ENCODE measurements at places on chromosomes 16 and 17. TPM values are rescaled to one million over a fixed set of nuclear protein-coding genes. Genes with fewer than 3 reads are reported as not detected.
A peak's percentile ranks its signal among the peaks of the same experiment; 100 is the strongest.

- no peak for DNase-seq
Observed at GRCh38 chr16:84281074-84281473, 13.6 kb upstream of the WFDC1 start.

DNA sequence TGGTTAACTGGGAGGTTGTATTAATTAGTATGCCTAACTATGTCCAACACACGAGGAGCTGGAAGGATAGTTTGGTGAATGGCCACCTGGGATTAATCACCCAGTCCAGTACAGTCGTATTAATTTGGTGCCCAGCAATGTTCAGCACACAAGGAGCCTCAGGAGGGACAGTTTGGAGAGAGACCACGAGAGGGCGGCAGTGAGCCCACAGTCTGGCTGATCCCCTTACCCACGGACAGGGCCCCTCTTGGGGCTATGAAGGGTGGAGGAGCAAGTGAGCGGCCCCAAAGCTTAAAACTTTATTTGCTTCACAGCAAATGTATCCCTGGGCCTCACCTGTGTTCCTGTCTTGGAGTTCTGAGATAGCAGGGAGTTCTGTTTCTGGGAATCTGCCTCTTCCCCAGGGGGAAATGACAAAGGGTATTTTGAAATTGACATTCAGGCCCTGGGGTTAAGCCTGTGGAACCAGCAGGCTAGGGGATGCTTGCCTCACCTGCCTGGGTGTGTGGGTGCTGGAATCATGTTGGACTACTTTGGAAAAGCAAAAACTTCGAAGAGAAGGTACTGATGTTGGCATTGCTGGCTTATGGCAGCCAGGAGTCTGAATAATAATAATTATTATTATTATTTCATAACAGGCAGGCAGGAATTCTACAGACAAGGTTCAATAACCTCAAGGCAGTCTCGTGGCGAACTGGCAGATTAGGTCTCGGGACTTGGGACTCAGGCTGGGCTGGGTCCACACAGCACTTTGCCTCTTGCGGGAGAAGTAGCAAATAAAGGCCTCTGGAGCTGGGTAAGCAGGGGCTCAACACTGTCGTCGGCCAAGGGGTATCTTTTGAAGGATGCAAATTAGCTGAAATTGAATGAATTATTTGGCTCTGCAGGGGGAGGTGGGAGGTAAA is 227.6 kb upstream of the ASIC2 start:
- peak; percentile 27 for DNase-seq

The KRT20 gene
- polyA plus RNA-seq, result not detected

The SEPTIN12 gene
- polyA plus RNA-seq, result not detected

DNA sequence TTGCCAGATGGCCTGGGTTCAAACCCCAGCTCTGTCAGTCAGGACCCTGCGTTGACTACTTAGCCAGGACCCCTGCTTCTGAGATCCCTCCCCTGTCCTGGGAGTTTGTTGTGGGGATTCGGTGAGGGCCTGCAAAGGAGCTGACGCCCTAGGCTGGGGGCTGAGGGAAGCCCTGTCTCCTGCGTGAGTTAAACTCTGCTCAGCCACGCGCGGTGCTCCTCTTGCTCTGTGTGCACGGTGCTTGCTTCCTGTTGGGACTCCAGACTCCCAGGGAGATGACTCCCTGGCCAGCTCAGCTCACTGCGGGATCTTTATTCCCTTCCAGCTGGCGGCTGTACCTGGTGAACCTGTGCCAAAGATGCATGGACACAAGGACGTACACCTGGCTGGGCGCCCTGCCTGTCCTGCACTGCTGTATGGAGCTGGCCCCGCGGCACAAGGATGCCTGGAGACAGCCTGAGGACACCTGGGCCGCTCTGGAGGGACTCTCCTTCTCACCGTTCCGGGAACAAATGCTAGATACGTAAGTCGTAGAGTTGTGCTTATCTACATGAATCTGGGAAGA is 37.4 kb downstream of the RNF213 start:
- DNase-seq, result no peak

DNA sequence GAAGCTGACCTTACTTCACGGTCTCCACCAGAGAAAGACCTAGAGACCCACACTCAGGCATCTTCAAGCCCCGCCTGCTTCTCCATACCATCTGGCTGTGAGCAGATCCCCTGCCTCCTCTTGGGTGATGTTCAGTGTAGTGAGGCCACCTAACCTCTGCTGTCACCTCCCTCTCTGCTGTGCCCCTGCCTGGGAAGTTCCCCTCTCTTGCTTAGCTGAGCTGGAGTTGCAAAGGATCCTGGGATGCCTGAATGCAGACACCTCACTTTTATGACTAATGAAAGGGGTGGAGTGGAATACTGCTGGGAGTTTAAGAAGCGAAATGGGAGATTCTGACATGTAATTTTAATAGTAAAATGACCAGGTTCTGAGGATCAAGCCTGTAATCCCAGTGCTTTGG is 5.8 kb downstream of the IRX3 start:
- no peak for DNase-seq

DNA sequence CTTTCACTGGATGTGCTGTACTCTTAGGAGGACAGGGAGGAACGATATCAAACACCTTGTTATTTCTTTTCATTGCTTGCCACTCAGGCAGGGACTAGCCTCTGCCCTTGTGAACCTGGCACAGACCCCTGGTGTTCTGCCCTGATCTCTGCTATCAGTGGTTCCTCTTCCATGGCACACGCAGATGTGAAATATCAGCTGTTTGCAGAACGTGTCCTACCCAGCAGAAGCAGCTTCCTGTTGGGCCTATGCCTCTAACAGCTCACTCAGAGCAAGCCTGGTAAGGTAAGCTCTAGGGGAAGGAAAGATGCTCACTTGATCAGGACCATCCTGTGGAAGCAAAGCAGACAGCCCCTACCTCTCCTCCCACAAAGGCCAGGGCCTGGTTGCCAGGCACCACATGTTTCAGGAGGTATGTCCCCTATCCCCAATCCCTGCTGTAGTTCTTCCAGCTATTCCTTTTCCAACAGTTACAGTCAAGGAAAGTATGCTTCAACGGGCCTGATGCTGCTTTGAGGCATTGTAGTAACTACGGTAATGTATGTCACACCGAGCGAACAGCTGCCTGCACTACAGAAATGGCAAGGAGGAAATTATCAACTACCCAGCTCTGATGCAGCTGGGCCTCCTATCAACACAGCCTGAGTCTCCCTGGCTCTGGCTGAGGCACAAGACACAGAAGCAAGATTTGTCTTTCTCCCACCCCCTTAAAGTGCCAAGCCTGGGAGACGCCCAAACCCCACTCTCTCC is 41.3 kb upstream of the GFOD2 start:
- no peak for DNase-seq

GRCh38 chr17:50316016-50316587 is 29.8 kb upstream of the XYLT2 start:
- DNase-seq, result no peak

- DNase-seq, result no peak
Observed at GRCh38 chr17:57356153-57356718, 99.9 kb downstream of the MSI2 start.

The MGAT5B gene
- 0.70 TPM for polyA plus RNA-seq

The PIRT gene
- 0.04 TPM for polyA plus RNA-seq

- DNase-seq, result peak; percentile 1
Observed at GRCh38 chr16:61382435-61382834, 653.8 kb downstream of the CDH8 start.

GRCh38 chr16:64762211-64762610 is 359.7 kb downstream of the CDH11 start:
- DNase-seq, result no peak

The HOXB8 gene
- not detected for polyA plus RNA-seq

DNA sequence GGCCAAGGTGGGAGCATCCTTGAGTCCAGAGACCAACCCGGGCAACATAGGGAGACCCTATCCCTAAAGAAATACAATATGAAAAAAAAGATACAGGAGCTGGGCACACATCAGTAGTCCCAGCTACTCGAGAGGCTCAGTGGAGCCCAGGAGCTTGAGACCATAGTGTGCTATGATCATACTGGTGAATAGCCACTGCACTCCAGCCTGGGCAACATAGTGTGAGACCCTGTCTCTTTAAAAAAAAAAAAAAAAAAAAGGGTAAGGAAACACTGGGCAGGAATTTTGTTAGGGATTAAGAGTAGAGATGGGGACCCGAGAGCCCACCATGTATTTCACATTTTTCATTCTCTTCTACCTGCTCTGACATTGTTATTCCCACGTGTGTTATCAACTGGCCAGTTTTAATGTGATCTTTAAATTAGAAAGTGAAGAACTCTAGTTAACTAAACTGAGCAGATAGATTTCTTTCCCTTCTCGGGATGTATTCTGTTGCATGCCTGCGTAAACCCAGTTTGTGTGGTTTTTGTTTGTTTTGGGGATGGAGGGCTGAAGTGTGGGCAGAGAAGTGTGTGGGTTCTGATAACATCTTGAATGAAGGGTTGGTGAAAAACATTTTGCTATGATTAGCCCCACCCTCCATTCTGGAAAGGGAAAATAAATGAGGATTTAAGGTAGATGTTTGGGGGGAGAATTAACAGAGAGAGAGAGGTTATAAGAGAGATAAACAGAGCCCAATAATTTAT is 17.2 kb upstream of the SNTB2 start:
- DNase-seq, result no peak

The NPIPB8 gene
- not detected for polyA plus RNA-seq

DNA sequence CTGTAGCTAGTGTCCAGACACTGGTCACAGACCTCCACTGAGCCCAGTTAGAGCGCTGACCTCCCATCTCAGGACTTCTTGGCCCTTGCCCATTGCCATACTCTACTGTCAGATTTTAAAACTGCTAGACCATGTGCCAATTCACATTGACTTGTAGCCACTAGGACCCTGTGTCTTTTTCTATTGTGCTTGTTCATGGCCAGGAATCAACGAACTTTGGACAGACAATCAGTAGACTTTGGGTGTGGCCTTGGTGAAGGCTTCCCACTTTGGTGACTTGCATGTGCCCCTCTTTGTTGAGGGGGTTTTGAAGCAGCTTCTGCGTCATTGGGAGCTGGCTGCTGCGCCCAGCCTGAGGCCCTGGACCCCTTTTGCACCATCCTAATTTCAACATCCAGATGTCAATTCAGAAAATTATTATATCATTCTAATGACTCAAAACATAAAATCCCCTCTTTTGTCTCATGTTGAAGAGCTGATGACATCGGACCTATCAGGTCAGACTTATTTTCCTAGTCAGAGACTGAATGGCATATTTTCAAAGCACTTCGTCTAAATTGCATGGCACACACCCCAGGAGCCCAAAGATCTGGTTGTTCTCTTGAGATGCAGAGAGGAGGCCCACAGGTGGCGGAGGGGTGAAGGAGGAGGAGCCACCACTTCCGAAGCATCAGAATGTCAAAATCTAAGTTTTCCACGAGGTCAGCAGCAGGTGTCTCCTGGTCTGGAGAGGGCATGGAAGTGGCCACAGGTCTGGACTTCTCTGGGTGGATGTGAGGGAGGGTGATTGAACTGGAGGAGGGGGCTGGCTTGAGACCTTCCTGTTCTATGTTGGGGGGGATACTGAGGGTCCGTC is 93.4 kb upstream of the CBX4 start:
- no peak for DNase-seq

DNA sequence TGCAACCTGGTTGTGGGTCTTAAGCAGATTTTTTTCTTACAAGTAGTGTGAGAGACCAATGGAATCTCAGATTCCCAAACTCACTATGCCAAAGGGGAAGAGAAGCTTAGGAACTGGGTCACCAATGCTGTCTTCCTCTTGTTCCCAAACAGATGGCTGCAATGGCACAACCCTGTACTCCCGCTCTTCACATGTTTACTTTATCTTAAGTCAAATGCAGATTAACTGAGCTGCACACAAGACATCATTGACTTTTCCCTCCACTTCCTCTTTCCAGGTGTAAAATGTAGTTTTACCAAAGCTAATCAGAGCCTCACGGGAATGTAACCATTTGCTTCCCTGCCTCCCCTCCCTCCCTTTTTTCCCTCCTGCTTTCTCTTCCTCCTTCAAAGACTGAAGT is 14.4 kb upstream of the CD300E start:
- DNase-seq, result no peak

GRCh38 chr17:71935341-71935740 is 185.5 kb upstream of the SOX9 start:
- DNase-seq, result no peak

- DNase-seq, result no peak
Observed at GRCh38 chr16:85492295-85492864, 120.7 kb upstream of the GSE1 start.

The MT1E gene
- 18.2 TPM for polyA plus RNA-seq

GRCh38 chr17:45578516-45579455 is 88.3 kb upstream of the PLEKHM1 start:
- no peak for DNase-seq

- peak; percentile 93 for DNase-seq
Observed at GRCh38 chr16:4183237-4184037, 58.4 kb downstream of the SRL start.

- no peak for DNase-seq
Observed at GRCh38 chr17:40825599-40825998, 3.2 kb upstream of the KRT10 start.

The GJD3 gene
- not detected for polyA plus RNA-seq

- no peak for DNase-seq
Observed at GRCh38 chr16:72934636-72935403, 113.1 kb downstream of the ZFHX3 start.

DNA sequence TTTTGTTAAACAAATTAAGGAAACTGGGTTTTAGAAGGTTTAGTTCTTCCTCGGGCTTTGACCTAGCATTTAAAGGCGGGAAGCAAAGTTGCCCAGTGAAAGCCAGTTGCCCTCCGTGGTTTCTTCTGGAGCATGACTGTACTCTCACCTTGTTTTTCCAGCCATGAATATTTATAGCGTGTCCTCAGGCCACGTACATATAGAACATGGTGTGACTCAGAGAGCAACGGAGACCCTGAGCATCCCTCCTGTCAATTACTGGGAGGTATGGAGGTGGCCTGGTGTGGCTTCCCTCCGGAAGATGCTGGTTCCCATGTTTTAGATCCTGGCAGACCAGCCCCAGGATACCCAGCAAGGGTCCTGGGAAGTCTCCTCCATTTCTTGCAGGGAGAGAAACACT is 48.4 kb downstream of the AKAP1 start:
- no peak for DNase-seq
